ENCODE measurements at places on chromosomes 4 and X.

DNA sequence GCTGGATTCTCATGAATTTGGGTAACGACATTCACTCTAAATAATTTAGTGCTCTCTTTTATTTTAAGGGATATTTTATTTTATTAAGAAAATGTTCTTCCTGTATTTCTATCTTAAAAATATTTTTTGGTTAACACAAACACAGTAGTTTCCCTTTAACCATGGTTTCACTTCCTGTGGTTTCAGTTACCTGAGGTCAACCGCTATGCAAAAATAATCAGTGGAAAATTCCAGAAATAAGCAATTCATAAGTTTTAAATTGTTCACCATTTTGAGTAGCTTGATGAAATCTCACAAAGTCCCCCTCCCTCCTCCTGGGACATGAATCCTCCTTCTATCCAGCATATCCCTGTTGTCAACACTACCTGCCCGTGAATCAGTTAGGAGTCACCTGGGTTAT, 71.4 kb downstream of the GBA3 start:
- no peak for DNase-seq

GRCh38 chr4:15149839-15150592, 147.7 kb downstream of the CPEB2 start:
- peak; percentile 10 for DNase-seq

DNA sequence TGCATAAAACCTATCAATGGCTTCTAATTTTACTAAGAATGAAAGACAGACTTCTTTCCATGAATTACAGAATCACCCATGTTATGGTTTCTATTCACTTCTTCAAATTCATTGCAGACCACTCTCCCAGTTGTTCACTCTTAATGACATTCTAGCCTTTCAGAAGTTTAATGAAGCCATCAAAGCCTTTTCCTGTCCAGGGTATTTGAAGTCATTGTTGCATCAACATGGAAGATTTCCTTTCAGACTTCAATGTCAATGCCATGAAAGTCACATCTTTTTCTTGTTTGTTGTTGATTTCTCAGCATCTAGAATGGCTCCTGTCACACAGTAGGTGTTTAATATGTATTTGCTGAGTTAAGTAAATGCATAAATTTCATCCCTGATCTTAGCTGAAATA, 48.1 kb upstream of the ARSJ start:
- no peak for DNase-seq

DNA sequence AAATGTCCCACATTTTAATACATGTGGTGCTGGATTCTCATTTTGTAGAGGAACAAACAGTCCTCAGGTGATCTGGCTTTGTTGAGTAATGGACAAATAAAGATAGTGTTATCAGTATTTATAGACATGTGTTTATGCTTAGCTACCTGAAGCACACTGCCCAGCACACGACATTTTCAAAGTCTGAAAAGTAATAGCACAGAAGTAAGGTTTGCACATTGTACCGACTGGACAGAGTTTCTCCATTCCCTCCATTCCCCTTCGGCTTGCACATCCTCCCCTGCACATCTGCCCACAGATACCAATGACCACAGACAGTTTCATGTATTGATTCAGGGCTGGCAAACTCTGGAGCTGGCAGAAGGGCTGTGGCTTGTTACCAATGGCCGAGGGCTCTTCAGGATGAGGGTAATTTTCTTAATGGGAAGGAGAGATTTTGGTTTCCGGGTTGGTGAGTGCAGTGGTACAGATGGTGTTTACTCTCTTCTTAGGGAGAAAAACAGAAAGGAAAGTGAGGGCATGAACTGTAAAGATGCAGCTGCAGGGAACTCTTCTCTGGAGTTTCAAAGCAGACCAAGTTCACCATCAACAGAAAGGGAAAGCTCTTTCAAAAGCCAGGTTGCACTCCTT, 2.3 kb downstream of the GRPR start:
- no peak for DNase-seq

DNA sequence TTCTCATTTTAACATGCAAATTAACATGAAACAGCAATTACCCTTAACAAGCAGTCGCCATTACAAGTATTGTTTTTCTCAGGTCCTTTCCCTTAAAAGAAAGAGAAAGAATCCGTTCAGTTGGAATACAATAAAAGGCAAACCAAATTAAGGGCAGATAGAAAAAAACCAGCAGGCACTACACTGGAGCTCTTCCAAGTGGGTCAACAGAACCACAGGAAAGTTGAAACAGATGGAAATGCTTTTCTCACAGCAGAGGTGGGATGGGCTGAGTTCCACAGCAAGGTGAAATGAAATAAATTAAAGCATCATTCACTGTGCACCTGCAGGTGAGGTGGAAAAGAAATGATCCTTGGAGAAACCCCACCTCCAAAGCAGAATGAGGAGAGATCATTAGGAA, 102.6 kb downstream of the APBB2 start:
- DNase-seq, result no peak

Data from GM12864 (cell line).